ENCODE measurements at places on chromosomes 3 and 15. TPM values are rescaled to one million over a fixed set of nuclear protein-coding genes. Genes with fewer than 3 reads are reported as not detected.

GRCh38 chr3:68342426-68342825 is 589.9 kb downstream of the TAFA4 start:
- no peak for DNase-seq

- DNase-seq, result no peak
Measured at GRCh38 chr15:29129926-29130325, 139.7 kb downstream of the NSMCE3 start.

- no peak for DNase-seq
Measured at GRCh38 chr15:50800715-50801114, 35.2 kb upstream of the SPPL2A start.

DNA sequence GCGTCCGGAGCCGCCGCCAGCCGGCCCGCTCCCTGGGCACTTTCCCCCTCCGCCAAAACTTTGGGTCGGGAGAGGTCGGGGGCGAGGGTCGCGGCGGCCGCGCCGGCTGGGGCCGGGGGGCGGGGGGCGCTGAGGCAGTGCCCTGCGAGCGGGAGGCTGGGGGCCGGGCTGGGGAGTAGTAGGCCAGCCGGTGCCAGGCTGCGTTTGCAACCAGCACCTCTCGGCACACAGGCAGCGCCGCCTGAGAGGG is 452 bp downstream of the BBX start:
- DNase-seq, result no peak

DNA sequence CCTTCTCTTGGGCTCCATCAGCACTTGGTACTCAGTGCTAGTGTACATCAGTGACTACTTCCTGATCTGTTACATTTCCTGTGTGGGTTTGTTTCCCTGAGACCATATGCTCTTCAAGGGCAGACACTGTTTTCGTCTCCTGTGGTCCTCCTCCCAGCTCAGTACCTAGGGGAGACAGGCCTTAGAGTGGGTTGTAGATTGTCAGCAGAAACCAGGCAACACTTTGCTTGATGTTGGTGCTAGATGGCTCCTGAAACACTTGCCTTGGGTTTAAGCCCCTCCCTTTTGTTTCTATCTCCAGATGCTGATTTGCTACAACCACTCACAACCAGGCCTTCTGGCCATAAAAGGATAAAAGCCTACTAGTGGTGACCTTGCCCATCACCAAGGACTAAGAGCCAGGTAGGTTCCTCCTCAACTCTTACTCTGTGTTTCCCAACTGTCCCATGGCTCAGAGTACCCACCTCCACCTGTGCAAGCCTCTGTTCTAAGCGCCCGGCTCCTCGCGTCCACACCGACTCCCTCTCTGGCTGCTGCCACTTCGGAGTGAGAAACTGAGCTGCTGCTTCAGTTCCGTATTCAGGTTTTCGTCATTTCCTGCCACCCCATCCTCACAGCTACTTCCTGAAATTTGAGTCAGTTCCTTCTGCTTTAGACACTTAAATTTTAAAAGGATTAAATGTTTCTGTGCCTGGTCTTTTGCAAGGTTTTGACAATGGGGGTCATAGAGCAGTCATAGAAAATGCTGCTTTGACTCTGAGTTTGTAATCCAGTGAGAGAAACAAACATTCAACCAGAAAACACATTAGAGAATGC is at the start of gene HCLS1:
TSS of gene HCLS1 (minus strand) at position 548 of the 816 bp plus-strand sequence. CDS start 2,556 bp downstream, outside the sequence.
- peak; percentile 64 for DNase-seq

GRCh38 chr3:130686833-130687232 is 59.8 kb downstream of the PIK3R4 start:
- DNase-seq, result no peak

- no peak for DNase-seq
Measured at GRCh38 chr15:74723754-74724334, 1.5 kb downstream of the CYP1A1 start.

DNA sequence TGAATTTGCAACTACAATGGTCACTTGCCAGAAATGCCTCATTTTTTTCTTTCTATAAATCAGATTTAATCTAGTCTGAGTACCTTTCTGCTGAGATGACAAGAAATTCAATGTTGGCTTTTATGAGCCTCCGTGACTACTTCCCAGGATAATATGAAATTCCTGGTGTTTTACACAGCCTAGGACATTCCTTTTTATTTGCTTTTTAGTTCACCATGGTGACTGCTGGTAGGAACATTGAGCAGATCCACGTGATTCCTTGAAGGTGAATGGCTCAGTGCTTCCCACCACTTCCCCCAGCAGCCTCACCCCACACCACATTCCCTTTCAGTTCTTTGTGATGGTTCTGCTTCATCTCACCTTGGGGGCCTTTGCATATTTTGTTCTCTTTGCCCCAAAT is 4.3 kb upstream of the NPTN start:
- no peak for DNase-seq

GRCh38 chr3:159657176-159657575 is 331.5 kb upstream of the IL12A start:
- no peak for DNase-seq

GRCh38 chr3:63845215-63845614 is 18.4 kb downstream of the THOC7 start:
- no peak for DNase-seq

- no peak for DNase-seq
Measured at GRCh38 chr3:180496995-180497394, 105.0 kb upstream of the TTC14 start.

DNA sequence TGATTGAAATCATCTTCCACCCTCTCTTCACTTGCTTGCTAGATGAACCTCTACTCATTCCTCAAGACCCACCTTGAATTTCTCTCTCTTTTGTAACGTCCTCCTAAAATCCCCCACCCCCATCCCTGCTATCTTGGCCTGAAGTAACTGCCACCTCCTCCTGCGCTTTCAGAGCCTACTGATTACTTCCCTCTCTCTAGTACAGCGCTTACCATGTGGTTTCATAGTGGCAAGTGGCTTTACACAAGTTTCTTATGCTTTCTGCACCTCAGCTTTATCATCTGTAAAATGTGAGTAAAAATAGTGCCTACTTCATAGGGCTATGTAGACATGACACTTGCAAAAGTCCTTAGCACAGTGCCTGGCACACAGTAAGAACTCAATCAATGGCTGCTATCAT is 28.7 kb upstream of the DAZL start:
- DNase-seq, result no peak

GRCh38 chr3:42690766-42691680 is 5.7 kb downstream of the KLHL40 start:
- no peak for DNase-seq

- DNase-seq, result peak; percentile 28
Measured at GRCh38 chr15:52529341-52529924, 753 bp upstream of the MYO5A start.

DNA sequence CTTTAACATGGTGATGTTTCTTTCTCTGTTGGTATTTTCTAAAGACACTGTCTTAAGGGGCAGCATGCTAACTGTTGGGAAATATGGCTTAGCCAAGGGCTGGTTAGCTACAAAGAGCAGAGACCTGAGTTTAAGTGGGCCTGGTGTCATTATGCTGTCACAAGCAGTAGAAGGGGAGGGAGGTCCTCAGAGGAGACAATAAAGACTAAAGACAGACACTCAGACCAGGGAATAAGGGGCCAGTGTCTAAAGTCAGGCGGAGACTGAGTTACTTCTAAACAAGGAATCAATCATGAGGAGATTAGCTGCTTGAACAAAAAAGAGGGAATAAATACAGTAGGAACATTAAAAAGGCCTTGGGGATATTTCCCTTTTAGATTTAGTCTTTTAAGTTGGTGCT is 142.7 kb upstream of the DPPA4 start:
- DNase-seq, result peak; percentile 1

FES gene
- total RNA-seq, result 49.1 TPM

AMOTL2 gene
- 44.8 TPM for total RNA-seq

CRYGS gene
- not detected for total RNA-seq

C3orf52 gene
- 62.9 TPM for total RNA-seq

SAMD7 gene
- total RNA-seq, result not detected

GRM2 gene
- total RNA-seq, result not detected
